GM23338 (cell line): ENCODE measurements at places on chromosomes 5 and 9. TPM values are rescaled to one million over a fixed set of nuclear protein-coding genes. Genes with fewer than 3 reads are reported as not detected.

DNA sequence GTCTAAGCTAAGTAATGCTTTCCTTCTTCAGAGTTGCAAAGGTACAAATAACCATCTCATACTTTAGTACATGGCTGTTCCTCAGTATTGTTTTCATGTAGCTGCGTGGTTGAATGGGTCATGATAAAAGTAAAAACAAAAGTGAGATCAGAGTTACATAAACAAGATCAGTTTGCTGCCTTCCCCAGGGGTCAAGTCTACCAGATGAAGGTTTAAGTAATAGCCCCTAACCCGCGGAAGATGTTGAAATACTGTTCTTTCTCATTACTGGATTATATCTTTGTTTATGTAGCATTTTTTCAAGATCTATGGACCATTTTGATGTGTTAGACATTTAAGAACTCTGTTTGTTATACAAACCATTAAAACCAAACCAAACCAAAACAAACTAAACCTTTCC, 34.1 kb upstream of the ARRDC3 start:
- no peak for DNase-seq

DNA sequence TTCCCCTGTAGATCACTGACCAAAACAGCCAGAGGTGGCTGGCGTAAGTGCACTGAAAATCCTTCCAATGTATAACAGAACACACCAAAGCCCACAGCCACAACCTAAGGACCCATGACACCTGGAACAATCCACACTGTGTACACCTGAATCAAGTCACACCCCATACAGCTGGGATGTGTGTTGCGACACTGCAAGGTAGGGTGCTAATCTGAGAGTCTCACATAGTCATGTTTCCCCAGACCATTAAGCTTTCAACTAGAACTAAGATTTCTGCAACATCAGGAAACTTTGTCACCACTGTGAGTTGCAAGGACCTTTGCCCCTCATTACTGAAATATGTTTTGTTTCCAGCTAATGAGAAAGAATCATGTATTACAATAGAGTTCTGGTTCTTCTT, 59.4 kb downstream of the MED27 start:
- DNase-seq = no peak

GRCh38 chr5:155004138-155004744, 9.3 kb upstream of the KIF4B start:
- DNase-seq = peak; percentile 57

TAF11L10 gene
- total RNA-seq = not detected in 2 replicates

- peak; percentile 95 for DNase-seq
Measured at GRCh38 chr5:181243564-181244343, at the start of gene RACK1. TSS of gene RACK1 (minus strand) at chr5:181243906. CDS start at chr5:181243800, 106 bp downstream.
